Activated naive CD4-positive, alpha-beta T cell treated with anti-CD3 and anti-CD28 coated beads, Interleukin-2, amount 10 ng/mL, durations not matched to agents 5 hours and 36 hours (primary cell): ENCODE measurements at places on chromosomes 2 and 18. TPM values are rescaled to one million over a fixed set of nuclear protein-coding genes. Genes with fewer than 3 reads are reported as not detected.

NEU2 gene
- total RNA-seq = not detected

CENPA gene
- 31.0 TPM for total RNA-seq

GALNT14 gene
- total RNA-seq = not detected

C1GALT1C1L gene
- not detected for total RNA-seq

CNTNAP5 gene
- total RNA-seq = not detected

TAF4B gene
- 10.4 TPM for total RNA-seq

LYG1 gene
- total RNA-seq = 1.2 TPM

ST6GAL2 gene
- total RNA-seq = not detected
